ENCODE measurements at places on chromosomes 16 and 17. TPM values are rescaled to one million over a fixed set of nuclear protein-coding genes. Genes with fewer than 3 reads are reported as not detected.

DNA sequence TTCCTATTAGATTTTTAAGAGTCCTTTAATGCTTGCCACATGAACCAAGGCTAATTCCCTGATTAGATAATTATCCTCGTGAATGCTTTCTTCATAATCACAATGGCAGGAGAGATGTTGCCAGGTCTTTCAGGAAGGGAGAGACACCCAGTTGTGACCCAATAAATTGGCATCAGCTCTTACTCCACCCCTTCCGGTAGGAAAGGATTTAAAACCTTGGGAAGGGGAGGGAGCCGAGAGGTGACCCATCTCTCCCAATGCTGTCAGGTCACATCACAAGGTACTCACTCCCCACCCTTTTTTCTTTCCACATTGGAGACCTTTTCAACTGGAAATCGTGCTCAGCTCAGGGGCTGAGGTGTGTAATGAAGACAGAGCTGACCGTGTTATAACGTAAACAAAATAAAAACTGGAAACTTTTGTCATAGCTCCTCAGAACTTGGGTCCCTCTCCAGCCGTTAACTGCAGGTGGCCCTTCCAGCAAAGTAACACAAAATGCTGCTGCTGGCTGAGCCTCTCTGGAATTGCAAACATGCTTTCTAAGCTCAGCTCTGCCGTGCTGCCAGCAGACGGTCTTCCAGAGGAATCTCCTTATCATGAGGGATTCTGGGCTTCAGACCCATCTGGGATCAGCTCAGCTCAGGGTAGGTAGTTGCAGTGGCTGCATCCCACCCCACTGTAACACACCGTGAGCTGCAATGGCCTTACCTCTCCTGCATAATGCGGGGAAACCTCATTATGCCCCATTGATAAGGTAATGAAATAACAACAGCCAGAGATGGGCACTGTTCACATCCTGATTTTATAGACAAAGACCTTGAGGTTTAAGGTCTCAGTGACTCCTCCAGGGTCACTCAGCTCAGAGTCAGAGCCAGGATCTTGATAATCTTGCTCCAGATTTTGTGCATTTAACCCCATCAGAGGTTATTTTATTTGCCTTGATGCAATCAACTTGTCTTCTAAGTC, 15.6 kb downstream of the TMEM100 start:
- DNase-seq = no peak

GRCh38 chr17:38920374-38921291, 4.8 kb upstream of the LASP1NB start:
- no peak for DNase-seq

DNA sequence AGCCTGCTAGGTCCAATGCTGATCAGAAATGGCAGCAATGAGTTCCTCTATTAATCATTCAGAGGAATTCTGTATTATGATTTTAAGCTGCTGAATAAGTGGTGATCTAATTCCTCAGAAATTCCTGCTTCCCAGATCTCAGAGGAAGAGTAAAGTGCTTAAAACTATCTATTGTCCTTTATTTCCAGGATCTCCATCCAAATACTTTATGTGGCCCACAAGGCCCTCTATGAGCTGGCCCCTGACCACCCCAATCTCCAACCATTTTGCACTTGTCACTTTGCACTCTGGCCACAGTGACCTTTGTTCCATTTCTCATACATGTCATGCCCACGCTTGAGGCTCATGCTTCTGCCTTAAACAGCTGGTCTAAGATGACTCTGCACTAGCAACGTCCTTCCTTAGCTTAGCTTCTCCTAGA, 93.7 kb downstream of the CA10 start:
- no peak for DNase-seq

DNA sequence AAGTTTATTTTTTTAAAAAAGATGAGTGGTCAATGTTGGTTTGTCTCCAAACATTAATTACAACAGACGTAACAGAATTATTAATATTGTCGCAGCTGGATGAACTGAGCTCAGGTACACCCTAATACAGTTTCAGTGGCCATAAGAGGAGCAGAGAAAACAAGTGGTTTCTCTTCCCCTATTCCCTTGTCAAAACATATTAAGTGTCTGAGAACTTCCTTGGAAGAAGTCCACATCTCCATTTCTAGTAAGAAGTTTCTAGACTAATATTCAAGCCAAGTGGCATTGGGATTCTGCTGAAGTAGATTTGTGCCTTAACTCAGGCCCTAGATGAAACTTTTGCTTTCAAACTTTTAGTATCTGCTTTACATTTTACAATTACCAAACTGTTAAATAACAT, 47.7 kb downstream of the GNA13 start:
- DNase-seq = no peak

GRCh38 chr16:62642677-62643076, 606.4 kb upstream of the CDH8 start:
- DNase-seq = no peak

SPEM1 gene
- total RNA-seq = not detected

DNA sequence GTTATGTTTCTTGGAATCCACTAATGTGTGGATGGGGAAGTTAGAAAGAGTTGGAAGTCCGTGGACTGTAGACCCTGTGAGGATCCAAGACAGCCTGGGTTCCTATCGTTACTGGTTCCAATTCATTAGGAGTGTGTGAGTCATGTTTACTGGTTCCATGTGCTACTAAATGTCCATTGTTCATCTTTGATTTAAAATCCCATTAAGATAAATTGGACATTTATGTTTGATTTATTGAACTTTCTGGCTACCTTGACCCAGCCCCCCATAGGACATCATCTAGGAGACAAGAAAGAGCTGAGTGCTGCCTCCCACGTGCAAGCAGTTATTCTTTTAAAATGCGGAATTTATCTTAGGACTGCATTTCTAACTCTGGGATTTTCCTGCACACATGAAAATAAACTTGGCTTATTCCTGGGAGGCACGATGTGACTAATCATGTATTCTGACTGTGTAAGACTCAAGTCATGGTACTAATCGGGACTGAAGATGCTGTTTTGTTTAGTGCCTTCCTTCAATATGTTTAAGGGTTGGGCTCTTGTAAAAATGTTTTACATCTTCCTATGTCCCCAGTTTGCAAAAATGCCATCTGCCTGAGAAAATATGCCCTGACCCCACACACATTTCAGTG, 53.4 kb downstream of the RGS9 start:
- no peak for DNase-seq

GRCh38 chr17:40857535-40857934, 9.5 kb downstream of the KRT12 start:
- no peak for DNase-seq

- DNase-seq = no peak
Measured at GRCh38 chr17:60851181-60851580, 173.5 kb downstream of the BCAS3 start.
